ENCODE measurements at places on chromosomes 5 and 9.

DNA sequence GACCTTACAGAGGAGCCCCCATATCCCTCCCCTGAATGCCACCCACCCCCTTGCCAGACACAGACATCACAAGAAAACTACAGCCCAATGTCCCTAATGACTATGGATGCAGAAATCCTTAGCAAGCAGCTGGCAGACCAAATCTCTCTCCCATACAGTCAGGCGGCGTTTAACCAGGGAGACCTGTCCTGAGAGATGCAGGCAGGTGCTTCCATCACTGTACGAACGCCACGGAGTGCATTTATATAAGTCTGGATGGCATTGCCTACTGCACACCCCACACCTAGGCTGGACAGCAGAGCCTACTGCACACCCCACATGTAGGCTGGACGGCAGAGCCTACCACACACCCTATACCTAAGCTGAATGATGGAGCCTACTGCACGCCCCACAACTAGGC, 34.4 kb upstream of the SARDH start:
- no peak for DNase-seq

DNA sequence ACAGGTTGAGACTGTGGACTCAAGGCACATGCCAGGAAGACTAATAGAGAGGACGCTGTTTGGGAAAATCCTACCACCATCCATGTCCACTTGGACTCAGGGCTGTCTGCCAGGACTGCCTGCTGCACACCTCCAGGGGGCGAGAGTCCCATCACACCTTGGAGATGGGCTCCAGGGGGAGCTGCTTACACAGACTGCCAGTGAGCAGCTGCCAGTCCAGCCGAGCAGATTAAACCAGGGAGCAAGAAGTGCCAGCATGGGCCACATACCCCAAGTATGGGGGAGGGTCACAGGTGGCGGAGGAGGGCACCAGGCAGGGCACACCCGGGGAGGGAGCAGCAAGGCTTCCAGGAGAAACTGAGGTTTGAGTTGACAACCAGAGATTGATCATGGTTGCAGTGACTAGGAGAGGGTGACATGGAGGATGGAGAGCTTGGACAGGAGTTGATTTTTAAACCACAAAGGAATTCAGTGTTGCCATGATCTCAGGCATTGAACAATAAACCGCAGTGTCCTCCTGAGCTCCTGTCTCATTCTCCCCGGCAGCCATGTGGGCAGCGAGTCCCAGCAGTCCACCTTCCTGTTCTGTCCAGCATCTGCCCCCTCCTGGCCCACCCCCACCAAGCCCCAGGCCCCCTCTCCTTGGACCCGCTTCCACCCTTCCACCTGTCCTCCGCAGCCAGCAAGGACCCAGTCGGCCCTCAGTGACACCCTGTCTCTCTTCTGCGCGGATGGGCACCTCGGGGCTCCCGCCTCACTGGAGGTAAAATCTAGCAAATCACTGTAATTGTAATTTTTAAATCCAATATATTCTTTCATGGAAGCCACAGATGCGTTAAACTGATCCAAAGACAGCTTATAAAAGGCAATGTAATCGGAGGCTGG, 3.1 kb upstream of the VAV2 start:
- no peak for DNase-seq

GRCh38 chr5:167417662-167418061, 873.8 kb upstream of the WWC1 start:
- DNase-seq = no peak

GRCh38 chr9:10250219-10250618, 362.6 kb downstream of the PTPRD start:
- no peak for DNase-seq

- no peak for DNase-seq
These were observed 45.3 kb downstream of the PLPP7 start for GRCh38 chr9:131334629-131335367.

- DNase-seq = no peak
These were observed 826.8 kb downstream of the EFNA5 start for GRCh38 chr5:106843812-106844416.

GRCh38 chr9:78212868-78213267, 23.0 kb upstream of the CEP78 start:
- DNase-seq = no peak

DNA sequence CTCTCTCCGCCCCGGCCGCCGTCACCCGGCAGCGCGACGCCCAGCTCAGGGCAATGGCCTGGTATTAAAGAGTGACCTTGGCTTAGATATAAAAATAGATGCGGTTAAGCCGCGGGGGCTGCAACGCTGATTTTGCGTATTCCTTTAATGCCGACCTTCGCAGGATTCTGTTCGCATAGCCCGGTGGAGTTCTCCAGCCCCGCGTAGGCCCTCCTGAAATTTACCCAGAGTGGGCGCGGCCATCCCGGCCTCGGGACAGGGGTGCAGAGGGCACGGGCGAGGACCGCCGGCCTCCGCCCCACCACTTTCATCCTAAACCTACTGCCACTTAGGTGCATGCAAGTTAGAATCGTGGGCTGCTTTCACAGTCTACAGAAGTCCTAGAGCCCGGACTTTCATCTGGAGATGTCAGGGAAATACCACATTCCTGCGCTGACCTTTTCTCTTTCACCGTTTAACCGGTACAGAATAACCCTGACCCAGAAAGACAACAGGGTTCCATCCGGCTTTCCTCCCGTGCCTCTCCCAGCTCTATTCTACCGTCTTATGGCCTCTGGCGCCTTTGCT, 492 bp upstream of the FAM169A start:
- DNase-seq = no peak

- no peak for DNase-seq
These were observed 1.3 kb downstream of the GNG10 start for GRCh38 chr9:111662576-111663300.

DNA sequence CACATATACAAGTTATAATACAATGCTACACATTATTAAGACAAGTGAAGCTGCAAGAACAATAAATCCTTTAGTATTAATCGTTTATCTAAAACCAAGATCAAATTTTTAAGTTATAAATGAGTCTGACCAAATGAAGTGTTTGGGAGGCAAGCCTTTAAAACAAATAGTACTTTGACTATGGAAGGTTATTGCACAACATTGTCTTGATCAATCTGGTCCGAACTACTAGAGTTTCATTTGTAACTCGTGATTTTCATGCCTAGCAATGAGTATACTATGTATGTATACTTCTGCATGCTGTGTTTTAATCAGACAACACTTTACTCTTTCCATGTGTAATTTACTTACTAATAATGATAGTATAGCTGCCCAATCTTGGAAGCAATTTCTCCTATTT, 87.2 kb upstream of the GOLGA1 start:
- no peak for DNase-seq

DNA sequence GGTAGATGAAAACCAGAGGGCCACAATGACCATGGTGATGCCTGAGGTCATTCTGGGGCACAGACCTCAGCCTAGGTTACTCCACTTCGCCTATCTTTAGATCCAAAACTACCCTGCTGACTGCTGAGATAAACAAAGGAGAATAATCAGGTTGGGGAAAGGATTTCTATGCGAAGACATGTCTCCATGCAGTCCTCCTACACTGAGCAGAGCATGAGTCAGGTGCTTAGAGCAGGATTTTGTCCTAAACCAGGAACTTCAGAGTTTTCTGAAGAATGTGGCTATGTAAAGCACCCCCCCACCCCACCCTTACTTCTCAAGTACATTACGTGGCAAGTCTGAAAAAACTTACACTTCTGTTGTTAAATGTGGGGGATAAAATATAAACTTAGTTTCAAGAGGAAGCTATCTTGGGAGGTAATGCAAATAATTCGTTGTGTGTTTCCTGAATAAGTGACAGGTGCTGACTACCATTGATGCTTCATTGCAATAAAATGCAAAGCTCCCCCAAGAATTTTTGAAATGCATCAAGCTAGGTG, 19.4 kb downstream of the PDCD1LG2 start:
- DNase-seq = no peak

DNA sequence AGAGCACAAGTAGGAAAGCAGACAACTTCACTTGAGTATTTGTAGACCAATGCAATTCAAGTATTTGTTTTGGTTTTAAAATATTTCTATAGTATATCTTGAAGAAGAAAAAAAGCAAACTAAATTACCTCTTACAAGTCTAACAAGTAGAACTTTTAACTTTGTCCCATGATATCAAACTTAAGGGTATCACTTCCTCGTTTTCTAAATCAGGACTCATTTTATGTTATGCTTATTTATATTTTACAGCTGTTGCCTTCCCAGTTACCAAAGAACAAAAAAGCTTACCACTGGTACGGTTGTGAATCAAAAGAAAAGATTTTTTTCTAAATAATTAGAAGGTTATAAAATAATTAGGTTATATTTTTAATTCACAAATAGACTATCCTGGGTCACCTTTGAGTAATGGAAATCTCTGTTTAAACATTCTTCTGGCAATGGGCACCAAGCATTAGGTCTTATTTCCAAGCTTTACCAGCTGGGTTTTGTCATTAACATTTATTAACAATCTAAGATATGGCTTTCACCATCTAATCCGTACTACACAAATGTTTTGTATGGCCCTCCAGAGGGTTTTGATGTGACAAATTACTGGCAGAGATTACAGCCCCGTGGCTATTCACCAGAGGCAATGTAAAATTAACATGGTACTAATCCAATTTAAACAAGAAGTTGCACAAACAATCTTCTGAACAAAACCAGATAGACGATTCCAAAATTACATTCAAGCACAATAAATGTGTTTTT, 63.6 kb downstream of the CEP120 start:
- no peak for DNase-seq

GRCh38 chr5:149838881-149839739, 105.5 kb downstream of the PDE6A start:
- DNase-seq = no peak

- DNase-seq = no peak
These were observed 29.4 kb downstream of the HACD4 start for GRCh38 chr9:21002040-21002439.
